ENCODE measurements at places on chromosomes 13 and 19. TPM values are rescaled to one million over a fixed set of nuclear protein-coding genes. Genes with fewer than 3 reads are reported as not detected.

PEG3 gene
- polyA plus RNA-seq: not detected

LILRB3 gene
- polyA plus RNA-seq: not detected

NLRP5 gene
- polyA plus RNA-seq: not detected

ATXN8OS gene
- not detected for polyA plus RNA-seq

PCDH9 gene
- 0.12 TPM for polyA plus RNA-seq

HTR2A gene
- not detected for polyA plus RNA-seq

ENOX1 gene
- polyA plus RNA-seq: 0.23 TPM

COX7A1 gene
- polyA plus RNA-seq: 0.60 TPM

ARRDC5 gene
- polyA plus RNA-seq: not detected

ACER1 gene
- polyA plus RNA-seq: not detected

DNAAF3 gene
- 8.0 TPM for polyA plus RNA-seq

EHD2 gene
- 12.4 TPM for polyA plus RNA-seq

LRRC4B gene
- 20.8 TPM for polyA plus RNA-seq

FREM2 gene
- 11.6 TPM for polyA plus RNA-seq

ALDH16A1 gene
- polyA plus RNA-seq: 54.8 TPM

MUC16 gene
- polyA plus RNA-seq: 0.72 TPM

GIPC3 gene
- polyA plus RNA-seq: 1.3 TPM

OSCAR gene
- polyA plus RNA-seq: 1.1 TPM

LYPD5 gene
- polyA plus RNA-seq: 4.3 TPM

IZUMO1 gene
- polyA plus RNA-seq: 0.46 TPM

SMIM44 gene
- polyA plus RNA-seq: not detected

C5AR1 gene
- polyA plus RNA-seq: 0.33 TPM

ZNF382 gene
- polyA plus RNA-seq: 1.9 TPM

FBXO46 gene
- polyA plus RNA-seq: 22.1 TPM

ZIK1 gene
- 21.2 TPM for polyA plus RNA-seq

MAP3K10 gene
- 9.2 TPM for polyA plus RNA-seq

ZNF579 gene
- polyA plus RNA-seq: 16.4 TPM

PRR19 gene
- polyA plus RNA-seq: 8.9 TPM

PGLYRP2 gene
- not detected for polyA plus RNA-seq

MEIOSIN gene
- polyA plus RNA-seq: 0.14 TPM

KLK15 gene
- not detected for polyA plus RNA-seq

ZNF649 gene
- polyA plus RNA-seq: 24.7 TPM

OR1M1 gene
- 0.12 TPM for polyA plus RNA-seq

CYP4F3 gene
- not detected for polyA plus RNA-seq

PLEKHJ1 gene
- polyA plus RNA-seq: 187 TPM
